ENCODE measurements at places on chromosomes 2 and 18.

GRCh38 chr2:39948016-39948719, 169.1 kb upstream of the THUMPD2 start:
- no peak for DNase-seq

DNA sequence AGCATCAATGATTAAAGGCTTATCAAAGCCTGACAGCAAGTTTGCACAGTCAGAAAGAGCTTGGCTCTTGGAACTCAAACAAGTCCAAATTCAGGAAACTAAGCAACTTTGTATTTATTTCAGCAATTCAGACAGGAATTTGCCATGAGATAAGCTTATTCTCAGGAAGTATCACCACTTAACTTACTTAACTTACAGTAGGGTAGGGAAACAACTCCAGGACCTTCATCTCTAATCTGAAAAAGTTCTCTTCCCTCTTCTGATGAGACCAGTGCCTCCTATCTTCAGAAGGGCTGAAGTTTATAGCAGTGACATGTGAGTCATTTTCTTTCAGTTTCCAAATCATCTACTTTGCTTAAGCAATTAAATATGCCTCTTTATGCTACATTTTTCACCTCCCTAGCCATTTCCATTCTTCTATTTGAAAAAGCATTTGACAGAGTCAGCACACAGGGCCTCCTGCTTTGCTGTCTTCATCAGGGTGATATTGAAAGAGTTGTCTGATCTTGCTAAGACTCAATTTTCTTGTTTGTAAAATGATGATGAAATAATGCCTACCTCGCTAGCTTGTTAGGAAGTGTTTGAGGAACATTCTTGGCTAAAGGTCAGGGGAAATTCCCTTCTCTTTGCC, 389.5 kb downstream of the RND3 start:
- no peak for DNase-seq

DNA sequence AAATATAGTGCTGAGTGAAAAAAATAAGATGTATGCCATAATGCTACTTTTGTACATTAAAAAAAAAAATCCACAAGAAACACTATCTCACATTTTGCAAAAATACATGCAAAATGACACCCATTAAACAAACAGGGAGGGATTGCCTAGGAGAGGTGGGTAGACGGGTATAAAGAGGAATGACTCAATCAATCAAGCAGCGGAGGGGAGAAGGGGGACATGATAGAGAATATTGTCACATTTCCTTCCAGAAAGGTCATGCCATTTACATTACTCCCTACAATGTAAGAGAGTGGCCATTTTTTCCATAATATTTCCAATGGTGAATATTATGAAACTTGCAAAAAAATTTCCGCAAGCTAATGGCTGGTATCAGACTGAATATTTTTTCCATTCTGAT, 542.3 kb upstream of the TNP1 start:
- no peak for DNase-seq

- no peak for DNase-seq
Observed at GRCh38 chr18:63131106-63131958, 188.2 kb downstream of the BCL2 start.

- no peak for DNase-seq
Observed at GRCh38 chr18:62404881-62405280, 79.8 kb downstream of the TNFRSF11A start.

GRCh38 chr18:35306588-35307250, 16.7 kb upstream of the ZSCAN30 start:
- DNase-seq: no peak

- DNase-seq: no peak
Observed at GRCh38 chr2:236955521-236956030, 130.1 kb upstream of the COPS8 start.

DNA sequence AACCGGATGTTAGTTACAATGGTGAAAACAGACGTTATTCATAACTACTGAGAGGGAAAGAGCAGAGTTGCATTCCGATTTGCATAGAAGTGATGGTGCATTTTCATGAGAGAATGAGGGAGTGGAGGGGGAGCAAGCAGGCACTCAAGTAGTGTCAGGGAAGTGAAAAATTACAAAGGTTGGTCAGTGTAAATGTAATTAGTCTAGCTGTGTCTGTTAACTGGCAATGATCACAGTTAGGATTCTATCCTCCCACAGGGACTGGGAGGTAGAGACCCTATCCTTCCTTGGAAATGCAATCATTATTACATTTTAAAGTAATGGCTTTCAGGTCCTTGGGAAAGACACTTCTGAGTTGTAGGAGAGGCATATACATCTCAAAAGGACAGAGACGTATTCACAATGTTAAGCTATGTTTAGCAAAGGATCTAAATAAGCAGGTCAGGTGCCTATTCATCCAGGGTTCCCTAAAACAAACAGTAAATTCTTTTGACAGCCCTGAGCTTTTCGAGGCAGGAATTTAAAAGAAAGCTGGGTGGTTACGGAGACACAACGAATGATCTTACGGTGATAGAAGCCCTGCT, 1671.8 kb upstream of the DDX18 start:
- no peak for DNase-seq

- no peak for DNase-seq
Observed at GRCh38 chr2:106158871-106159270, 35.2 kb downstream of the UXS1 start.

- DNase-seq: no peak
Observed at GRCh38 chr2:97708048-97708380, 5.4 kb upstream of the ZAP70 start.

DNA sequence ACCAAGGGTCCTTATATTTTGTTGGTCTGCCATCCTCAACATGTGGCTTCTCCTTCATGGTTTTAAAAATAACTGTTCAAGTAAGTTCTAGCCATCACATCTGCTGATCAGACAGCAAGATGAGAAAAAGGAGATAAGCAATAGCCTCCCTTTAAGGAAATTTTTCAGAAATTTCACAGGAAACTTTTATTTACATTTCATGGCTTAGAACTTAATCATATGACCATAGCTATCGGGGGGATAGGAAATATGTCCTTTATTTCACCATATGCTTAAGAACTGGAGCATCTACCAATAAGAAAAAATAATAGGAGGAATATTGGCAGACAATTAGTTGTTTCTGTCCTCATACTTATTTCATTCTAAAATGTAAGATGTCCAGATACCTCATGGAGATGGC, 16.2 kb downstream of the ATF2 start:
- no peak for DNase-seq

DNA sequence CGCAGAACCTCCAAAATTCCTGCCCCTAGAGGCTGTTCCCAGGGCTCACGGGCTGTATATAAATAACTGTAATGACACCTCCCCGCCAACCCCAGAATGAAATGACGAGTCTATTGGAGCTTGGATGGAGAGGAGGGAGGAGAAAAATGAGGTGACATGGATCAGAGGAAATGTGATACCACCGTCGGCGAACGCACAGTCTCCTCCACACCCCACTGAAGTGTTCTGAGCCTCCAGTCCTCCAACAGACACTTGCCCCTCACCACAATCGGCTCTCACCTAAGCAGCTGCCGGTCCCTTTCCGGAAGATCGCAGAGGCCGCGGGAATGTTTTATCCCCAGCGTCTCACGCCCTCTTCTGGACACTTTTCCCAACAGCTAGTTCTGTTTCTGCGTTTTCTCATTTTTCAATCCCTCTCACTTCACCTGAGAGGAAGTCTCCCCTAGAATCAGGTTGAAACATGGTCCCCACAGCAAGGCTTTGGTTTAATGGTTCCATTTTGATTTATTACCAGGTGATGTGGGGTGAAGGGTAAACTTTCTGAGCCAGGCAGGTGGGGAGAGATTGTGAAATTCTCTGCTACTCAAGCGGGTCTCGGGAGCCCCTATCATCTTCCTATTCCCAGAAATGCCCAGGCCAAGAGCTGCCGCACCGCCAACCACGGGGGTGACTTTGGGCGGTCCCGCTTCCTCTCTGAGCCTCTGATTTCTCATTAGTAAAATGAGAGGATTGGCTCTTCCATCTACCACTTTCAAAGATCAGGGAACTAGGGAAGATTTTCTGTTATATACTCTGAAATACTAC, 9.1 kb upstream of the MYO5B start:
- DNase-seq: no peak

- DNase-seq: no peak
Observed at GRCh38 chr2:41597680-41598079, 450.1 kb upstream of the PKDCC start.

DNA sequence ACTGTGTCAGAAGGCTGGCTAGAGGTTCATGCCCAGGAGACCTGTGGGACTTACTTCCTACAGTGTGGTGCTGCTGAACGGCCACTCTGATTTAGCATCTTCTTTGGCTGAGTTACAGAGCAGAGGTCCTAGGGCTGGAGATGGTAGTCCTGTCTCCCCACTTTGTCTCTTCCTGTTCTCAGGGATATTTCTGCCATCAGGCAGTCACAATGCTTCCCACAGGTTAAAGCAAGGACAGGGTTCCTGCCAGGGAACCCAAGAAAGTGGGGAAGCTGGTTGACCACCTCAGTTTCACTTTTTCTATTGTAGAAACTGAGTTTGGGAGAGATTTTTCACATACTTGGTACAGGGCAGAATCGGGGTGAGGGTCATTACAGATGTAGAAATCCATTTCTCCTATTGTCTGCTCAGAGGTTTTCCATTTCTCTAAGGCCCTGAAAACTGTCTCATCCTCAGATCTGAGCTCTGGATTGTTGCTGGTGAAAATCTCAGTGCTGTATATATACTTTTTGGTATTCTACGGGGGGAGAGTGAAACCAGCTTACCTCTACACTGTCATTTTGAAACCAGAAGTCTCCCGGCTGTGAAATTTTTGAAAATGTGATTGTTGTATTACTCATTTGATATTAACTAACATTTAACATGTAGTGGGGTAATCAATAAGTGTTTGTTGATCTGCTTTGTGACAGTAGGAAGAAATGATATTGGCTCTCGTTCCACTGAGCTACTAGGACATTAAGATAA, 37.0 kb upstream of the MEP1B start:
- no peak for DNase-seq

DNA sequence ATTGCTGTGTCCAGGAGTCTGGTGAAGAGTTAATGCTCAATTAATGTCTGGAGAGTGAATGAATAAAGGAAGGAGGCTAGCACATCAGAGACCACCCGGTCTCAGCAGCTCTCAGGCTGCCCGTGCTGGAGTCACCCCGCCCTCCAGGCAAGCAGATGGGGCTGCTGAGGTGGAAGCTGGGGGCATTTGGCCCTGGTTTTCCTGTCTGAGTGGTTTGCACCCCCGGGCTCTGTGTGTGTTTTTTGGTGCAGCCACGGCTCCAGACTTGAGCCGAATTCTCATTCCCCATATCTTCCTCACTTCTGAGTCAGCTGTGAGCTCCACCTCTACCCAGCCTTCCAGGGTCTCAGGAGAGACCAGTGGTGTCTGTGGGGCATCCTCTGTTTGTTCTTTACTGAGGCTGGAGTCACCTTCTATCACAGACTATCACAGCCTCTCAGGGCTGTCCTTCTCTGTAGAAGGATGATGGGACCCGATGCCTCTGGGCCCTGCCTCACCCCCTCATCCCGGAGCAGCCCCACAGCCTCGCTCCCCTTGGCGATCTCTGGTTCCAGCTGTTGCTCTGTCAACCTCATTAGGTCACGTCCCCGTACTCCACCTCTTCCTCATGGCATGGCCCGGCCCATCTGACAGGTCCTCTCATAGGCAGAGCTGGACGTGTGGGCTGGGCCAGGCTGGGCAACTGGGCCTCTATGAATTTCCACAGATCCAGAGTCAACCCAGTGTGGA, 60.8 kb downstream of the HS1BP3 start:
- no peak for DNase-seq

DNA sequence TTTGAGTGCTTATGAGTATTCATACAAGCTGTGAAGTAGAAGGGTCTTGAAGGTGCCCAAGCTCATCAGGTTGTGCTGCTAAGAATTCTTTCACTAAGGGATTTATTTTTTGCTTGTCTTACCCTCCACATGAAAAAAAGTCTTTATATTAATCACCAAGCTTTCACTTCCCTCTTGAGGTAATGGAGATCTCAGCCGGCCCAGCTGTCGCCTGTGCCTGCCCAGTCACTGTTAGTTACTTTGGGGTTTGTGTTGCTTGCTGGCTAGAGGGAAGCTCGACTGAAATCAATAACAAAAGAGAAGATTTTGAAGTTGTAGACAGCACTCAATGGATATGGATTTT, 21.9 kb downstream of the MC2R start:
- no peak for DNase-seq

DNA sequence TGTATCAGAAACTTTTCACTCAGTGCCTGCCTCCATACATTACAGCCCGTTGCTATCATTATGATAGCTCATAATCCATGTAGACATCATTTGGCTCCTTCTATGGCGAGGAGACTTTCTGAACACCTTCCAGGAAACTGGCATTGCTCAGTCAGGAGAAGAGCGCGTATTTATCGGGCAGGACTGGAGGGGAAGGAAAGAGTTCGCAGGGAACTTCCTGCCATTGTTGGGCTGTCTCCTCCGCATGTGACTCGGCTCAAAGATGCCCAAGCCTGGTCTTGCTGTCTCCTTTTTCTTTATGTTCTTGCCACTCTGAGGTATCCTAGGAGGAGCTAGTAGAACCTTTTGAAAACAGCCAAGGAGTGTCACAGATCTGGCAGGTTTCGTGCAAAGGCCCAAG, 156.8 kb downstream of the CTIF start:
- no peak for DNase-seq

DNA sequence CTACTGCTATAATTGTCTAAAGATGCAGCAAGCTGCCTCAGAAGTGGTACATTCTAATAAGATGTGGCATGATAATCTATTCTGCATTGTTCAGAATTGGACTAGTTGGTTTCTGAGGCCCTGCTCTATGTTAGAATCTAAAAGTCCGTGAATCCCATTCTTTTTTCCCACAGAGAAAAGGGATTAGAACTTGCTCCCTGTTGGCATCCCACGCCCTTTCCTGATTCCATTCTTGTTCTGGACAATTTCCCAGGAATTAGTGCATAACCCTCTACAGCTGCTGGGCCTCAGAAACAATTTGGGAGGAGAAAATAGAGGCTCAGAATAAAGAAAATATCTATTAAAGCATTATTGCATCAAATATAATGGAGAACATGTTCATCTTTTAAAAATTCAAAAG, 282.7 kb downstream of the NRXN1 start:
- DNase-seq: no peak

DNA sequence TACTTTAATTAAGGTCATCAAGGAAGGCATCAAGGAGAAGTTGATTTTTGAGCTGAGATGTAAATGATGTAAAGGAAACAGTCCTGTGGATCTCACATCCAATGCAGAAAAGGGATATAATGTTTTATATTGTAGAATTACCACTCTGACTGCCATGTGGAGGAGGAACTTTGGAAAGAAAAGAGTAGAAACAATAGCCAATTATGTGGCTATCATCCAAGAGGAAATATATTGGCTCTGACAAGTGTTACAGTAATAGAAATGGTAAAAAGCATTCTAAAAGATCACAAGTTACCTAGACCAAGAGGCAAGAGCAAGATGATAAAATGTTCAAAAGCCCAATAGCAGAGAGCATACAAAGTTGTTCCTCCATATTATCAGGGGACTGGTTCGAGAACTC, 26.8 kb downstream of the BARD1 start:
- DNase-seq: no peak

GRCh38 chr18:59051470-59052165, 88.1 kb upstream of the SEC11C start:
- DNase-seq: no peak

DNA sequence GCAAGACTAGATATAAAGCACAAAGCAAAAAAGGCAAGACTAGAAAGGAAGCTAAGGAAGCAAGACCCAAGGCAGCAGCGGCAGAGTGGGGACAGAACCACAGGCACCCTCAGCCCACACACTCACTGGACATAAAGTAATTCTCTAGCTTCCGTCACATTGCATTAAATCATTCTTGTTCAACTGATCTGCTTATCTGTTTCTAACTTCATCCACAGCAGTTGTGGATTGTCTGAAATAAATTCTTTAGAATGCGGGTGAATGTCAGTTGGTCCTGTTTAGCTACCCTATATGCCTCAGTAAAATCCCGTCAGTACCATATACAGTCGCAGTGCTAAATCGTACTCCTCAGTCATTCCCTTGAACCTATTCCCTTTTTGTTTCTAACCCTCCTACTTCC, 183.2 kb upstream of the SLC39A10 start:
- DNase-seq: no peak

Measured in esophagus squamous epithelium (tissue), 5 donors.